ENCODE measurements at places on chromosomes 16 and 17.
A peak's percentile ranks its signal among the peaks of the same experiment; 100 is the strongest.

DNA sequence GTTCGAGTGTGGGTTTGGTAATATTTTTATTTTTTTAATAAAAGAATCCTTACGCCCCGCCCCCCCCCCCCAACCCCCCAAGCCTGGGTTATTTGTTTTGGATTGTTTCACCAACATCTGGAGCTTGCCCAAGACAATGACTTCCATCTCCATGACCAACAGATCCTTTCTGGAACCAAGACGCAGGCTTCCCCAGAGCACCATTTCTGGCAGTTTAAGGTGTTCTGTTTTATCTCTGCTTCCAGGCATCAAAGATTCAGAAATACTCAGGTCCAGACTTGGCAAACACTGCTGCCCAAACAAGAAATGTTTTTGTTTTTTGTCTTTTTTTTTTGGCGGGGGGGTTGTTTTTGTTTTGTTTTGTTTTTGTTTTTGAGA lies 56.1 kb downstream of the PLXDC1 start:
- DNase-seq = no peak

DNA sequence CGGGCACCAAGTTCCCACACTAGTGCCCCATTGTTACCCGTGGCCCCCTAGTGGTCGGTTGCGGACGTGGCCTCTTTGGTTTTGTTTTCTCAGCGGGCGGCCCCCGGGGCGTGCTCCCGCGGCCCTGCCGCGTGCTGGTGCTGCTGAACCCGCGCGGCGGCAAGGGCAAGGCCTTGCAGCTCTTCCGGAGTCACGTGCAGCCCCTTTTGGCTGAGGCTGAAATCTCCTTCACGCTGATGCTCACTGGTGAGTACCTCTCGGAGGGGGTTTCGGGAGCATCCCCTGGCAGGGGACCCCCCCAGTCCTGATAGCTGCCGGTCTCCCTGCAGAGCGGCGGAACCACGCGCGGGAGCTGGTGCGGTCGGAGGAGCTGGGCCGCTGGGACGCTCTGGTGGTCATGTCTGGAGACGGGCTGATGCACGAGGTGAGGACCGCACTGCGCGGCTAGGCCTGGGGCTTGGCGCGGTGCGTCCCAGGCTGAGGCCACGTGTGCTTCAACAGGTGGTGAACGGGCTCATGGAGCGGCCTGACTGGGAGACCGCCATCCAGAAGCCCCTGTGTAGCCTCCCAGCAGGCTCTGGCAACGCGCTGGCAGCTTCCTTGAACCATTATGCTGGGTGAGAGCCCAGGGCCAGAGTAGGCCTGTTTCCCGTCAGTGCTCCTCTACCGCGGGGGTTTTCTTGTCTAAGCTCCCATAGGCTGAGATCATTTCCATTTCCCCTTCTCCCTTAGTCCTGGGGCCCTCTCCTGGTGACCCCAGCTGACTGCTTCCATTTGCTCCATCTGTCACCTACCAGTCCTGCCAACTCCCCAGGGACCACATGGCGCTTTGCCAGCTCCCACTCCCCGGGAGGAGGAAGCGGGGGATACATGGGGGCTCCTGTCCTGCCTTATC lies 1.7 kb downstream of the SPHK1 start:
- DNase-seq = peak; percentile 77

DNA sequence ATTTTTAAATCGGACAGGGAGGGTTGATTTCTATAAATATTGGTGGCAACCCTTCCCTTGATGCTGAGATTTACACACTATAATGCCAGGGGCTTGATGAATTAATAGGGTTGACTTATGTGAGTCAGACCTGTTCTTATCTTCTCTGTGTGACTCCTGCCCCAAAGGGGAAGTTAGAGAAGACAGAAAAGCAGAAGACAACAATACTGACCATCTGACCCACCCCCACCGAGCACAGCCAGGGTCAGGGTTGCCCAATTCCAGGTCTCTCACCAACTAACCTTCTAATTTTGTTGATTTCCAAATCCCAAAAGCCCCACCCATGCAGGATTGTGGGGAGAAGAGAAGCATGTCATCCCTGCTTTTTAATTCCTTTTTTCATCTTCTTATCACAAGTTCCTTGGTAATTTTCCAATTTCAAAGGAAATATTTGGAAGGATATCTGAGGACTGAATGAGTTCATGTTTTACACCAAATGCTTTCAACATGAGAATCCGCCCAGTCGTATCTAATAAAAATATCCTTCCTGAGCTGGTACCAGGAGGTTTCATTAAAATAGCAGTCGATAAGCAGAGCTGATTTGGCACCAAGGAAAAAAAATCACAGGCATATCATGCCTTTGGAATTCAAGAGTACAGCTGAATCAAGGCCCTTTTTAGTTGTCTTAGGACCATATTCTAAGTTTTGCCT lies 603.4 kb upstream of the CDH11 start:
- DNase-seq = peak; percentile 4

- no peak for DNase-seq
These were observed 164.6 kb downstream of the CPPED1 start for GRCh38 chr16:12639044-12639443.

GRCh38 chr17:50908860-50909764 lies 43.0 kb upstream of the TOB1 start:
- DNase-seq = no peak

DNA sequence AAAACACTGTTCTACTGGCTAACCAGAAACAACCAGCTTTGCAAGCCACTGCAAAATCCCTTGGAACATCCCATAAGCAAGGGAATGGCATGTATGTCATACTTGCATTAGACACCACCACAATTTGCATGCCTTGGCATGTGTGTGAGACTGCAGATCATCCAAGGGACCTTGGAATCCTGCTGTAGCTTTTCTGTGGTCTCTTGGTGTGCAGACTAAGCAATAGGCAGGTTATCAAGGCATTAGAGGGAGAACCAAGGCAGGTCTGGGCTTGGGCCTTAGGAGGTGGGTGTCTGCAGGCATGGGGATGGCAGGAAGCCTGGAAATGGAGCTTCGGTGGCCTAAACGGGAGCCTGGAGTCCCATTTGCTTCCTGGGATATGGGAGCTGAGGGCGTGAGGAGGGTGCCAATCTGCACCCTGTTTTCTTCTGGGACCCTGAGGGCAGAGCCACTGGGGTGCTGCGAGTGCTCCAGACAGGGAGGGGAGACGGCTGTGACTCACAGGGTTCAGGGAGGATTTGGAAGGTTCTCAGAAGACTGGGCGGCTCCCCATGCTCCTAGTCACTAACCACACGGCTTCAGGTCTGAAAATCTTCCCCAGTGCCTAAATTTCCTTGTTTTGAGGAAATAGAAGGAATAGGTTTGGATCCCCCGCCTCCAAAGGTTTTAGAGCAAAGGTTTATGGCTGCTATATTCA lies 36.6 kb downstream of the FAM20A start:
- DNase-seq = no peak

DNA sequence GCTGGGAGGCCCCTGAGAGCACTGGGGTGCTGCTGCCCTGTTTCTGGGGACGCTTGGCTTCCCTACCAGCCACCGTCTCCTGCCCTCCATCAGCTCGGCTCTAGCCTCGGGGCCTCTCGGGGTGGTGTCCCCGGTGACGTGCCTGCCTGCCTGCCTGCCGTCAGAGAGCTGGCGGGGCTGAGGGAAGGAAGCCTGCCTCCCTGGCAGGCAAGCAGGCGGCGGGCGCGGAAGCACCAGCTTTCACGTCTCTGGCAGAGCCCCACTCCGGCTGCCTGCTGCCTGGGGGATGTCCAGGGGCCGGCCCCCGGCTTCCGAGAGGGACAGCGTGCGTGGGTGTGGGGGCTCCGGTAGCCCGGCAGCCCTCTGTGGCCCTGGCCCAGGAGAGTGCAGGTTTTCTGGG lies 9.3 kb downstream of the CENPX start:
- DNase-seq = no peak

- DNase-seq = peak; percentile 48
These were observed at the start of gene CIITA for GRCh38 chr16:10876799-10877341. Gene CIITA, plus strand, starts transcription at chr16:10877202. Its CDS starts 129 bp downstream, at chr16:10877331.

GRCh38 chr16:50550035-50550434 lies 1.8 kb downstream of the NKD1 start:
- DNase-seq = no peak

- no peak for DNase-seq
These were observed 380.4 kb upstream of the EEF2KMT start for GRCh38 chr16:5478036-5478435.

DNA sequence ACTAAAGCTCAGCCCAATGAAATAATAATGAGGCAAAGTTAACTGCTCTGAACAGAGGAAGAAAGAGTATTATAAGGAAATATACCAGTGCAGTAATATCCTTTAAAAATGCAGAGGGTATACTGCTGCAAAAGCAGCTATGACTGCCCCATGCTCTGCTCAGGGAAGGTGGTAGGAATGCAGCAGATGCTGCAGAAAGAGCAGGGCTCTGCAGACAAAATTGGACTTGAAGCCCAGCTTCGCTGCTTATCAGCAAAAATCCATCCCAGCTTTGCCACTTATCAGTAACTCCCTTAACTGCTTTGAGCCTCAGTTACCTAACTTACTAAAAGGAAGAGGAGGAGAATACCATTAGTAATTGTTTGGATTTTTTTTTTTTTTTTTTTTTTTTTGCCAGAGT lies 533.8 kb upstream of the CDH5 start:
- DNase-seq = no peak

DNA sequence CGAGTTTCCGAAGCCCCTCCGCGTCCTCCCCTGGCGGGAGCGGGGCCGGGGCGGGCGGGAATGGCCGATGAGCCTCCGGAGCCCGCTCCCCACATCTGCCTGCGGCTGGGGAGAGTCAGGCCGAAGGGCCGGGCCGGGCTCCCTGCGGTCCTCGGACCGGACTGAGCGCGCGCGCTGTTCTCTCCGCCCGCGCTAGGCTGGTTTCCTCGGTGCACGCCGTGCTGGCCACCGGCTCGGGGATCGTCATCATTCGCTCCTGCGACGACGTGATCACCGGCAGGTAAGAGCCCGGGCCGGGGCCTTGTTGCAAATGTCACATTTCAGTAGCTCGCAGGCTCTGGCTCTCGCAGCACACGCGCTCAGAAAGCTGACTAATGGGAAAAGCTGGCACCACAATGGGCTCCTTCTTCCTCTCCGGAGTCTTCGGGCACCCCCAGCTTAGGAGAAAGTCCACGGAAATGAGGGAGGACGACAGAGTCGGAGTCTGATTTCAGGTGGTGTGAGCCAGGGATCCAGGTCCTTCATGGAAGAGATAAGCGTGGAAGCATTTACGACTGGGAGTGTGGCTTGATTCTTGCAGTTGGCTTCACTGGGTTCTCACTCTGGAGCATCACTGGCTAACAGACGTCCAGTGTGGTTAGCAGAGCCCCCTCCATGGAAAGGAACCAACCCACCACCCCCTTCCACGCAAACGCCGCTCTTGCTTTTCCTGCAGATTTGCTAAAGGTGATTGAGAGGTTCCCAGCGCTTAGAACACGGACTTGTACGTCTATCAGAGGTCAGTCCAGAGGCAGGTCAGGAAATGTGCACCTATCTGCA lies 715 bp downstream of the TLCD3A start:
- DNase-seq = peak; percentile 66
